Central memory CD4-positive, alpha-beta T cell (primary cell): ENCODE measurements at places on chromosomes 12 and 14.

DNA sequence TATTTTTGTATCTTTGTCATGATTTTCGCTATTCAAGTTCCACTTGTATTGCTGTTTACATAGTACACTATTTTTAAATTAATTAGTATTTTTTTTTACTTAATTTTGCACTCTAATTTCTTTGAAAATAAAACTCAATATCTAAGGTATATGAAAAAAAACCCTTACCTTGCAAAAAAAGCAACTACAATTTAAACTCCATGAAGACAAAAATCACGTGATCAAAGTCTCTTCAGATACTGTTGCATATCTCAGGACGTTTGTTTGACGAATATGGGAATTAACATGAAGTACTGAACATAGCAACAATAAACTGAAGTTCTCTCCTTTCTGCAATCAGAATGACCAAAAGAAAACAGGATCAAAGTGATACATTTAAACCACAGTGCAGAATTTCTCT lies 968.4 kb upstream of the SEL1L start:
- no peak for DNase-seq

DNA sequence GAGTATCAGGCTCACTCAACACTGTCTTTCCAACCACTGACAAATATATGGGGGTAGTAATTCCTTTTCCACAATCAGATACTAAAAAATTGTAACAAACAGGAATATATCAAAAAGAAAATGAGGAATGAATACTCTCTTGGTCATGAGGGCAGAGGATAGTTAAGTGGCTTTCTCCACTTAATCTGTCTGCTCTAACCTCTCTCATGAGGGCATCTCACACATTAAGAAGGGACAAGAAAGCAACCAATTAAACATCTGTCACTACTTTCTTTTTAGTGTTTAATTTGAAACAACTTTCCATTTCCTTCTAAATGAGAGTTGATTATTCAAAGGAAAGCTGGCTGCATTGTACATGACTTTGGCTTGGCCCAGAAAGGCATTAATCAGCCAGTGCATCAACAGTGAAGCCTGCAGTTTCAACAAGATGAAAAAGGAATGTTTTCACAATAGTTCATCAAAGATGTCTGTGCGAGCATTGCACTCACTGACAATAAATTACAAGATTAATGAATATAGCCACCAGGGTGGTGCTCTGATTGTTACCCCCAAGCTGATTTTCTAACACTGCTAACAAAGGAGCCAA lies 142.0 kb downstream of the SEC23A start:
- DNase-seq: no peak

DNA sequence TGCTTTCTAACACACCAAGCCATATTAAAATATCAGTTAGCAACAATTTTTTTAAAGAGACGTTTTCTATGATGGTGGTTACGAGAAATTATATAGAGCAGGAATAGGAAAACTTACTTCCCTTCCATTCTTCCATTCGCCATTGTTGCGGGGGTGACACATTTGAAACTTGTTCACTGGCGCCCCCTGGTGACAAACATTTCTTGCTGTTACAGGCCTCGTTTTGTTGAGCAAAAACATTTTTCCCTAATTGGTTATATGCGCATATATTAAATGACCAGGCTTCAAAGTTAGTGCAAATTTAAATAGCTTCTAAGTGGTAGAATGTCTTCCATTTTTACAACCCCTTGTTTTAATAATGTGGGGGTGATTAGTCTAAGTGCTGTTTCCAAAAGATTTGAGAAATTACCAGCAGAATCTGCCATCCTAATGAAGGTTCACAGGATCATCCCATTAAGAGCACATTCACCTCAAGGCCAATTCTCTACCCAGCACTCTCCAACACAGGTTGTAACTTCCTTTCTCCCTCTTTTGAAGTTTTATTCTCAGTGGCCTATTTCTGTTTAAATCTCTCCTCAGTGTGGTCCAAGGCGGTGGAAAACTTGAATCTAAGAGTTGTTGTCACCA lies 1124.7 kb downstream of the FLRT2 start:
- no peak for DNase-seq

GRCh38 chr12:95763809-95764253 lies 26.7 kb downstream of the NTN4 start:
- no peak for DNase-seq

- DNase-seq: no peak
Measured at GRCh38 chr14:58941629-58942028, 246.8 kb upstream of the DAAM1 start.
